ENCODE measurements at places on chromosomes 1 and 21. TPM values are rescaled to one million over a fixed set of nuclear protein-coding genes. Genes with fewer than 3 reads are reported as not detected.

DNA sequence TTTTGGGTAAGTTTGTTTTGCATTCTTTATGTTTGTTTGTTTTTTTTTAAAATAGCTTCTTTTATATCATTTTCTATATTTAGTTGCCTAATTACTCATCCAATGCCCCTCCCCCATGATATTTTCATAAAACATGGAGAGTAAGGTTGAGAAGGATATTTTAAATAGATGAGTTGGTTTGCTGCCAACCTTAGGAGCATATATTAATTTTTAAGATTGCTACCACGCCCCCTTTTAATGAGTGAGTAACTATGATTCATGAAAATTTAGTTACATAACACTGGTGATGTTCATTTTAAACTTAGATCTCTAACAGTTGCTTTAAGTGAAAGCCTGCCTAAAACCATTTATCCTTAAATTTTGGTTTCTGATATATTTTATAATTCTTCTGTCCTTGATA lies 18.7 kb downstream of the TMEM50A start:
- no peak for DNase-seq

GRCh38 chr1:201149400-201149799 lies 4.9 kb downstream of the TMEM9 start:
- DNase-seq: no peak

- no peak for DNase-seq
These were observed 18.1 kb downstream of the MX2 start for GRCh38 chr21:41379901-41380300.

DNA sequence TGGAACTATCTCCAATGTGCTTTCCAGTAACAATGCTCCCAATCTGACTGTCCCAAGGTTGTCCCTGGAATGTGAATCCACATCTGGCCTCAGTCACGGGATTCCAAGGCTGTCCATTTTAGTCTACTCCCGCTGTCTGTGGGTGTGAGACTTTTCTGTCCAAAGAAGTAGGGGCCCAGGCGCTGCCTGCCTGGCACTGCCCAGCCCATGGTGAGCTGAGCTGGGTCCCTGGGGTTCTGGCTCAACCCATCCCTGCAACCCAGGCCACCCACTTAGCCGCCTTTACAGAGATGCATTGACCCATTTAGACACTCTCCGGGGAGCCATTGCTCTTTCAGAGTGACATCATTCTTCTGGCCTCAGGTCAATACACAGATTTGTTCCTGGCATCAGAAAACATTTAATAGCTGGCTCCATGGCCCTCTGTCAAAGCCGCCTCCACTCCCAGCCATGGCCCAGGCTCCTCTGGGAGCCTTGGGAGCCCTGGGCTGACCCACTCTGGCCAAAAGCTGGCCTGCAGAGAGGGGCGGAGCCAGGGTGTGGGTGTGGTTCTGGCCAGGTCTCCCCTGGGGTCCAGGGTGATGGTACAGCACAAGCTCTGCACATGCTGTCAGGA lies 47.2 kb upstream of the PAX7 start:
- no peak for DNase-seq

GRCh38 chr1:93820554-93821422 lies 58.2 kb downstream of the DNTTIP2 start:
- DNase-seq: no peak

DNA sequence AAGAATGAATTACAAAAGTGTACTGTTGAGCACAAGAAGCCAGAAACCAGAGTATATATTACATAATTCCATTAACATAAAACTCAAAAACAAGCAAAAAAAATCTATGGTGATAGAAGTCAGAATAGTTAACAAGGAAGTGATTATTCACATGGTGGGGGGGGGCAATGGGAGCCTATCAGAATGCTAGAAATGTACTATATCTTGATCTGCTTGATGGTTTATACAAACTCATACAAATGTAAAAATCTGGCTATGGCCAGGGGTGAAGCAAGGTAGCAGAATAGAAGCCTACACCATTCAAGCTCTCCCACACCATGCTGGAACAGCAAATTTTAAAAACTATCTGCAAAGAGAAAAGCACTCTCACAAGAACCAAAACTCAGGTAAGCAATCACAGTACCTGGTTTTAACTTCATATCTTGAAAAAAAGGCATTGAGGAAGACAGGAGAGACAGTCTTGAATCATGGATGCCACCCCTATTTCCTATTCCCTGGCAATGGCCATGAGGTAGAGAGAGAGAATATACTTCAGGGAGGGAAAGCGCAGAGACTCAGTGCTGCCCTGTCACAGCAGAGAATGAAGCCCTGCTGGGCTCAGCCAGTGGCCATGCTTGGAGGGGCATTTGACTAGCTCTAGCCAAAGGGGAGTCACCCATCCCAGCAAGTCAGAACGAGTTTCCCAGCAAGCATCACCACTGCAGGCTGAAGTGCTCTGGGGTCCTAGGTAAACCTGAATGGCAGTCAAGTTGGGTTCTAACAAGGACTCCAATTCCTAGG lies 73.8 kb downstream of the CDC42BPA start:
- no peak for DNase-seq

GRCh38 chr1:50966991-50967390 lies 3.1 kb upstream of the CDKN2C start:
- DNase-seq: no peak

DNA sequence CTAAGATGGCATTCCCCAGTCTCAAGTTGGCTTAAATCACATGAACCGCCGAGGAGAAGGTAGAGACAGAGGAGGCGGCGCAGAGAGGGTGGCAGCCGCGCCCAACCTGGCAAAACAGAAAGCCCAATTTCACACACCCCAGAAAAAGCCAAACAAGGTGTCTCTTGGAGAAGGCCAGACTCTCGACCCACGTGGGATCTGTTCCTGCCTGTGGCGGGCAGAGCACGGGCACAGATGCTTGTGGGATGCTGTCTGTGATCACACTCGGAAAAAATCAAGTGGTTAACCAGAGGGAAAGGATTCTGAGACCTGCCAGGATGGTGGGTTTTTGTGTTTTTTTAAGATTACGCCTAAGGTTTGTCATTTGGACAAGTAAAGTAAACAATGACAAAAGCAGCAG lies 80.7 kb downstream of the MRPL37 start:
- no peak for DNase-seq

- no peak for DNase-seq
These were observed 15.7 kb downstream of the IFNAR2 start for GRCh38 chr21:33245289-33245918.

The FCRLA gene
- 0.65 TPM for polyA plus RNA-seq

DNA sequence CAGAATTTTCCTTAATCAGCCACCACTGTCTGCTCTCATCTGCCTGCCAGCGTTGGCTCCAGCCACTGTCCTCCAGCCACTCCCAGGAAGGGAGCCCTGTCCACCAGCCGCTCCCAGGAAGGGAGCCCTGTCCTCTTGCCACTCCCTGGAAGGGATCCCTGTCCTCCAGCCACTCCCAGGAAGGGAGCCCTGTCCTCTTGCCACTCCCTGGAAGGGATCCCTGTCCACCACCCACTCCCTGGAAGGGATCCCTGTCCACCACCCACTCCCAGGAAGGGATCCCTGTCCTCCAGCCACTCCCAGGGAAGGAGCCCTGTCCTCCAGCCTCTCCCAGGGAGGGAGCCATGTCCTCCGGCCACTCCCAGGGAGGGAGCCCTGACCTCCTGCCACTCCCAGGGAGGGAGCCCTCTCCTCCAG lies 726.5 kb downstream of the PTPRU start:
- DNase-seq: no peak

GRCh38 chr1:233294913-233295236 lies 650 bp downstream of the PCNX2 start:
- DNase-seq: peak; percentile 21

DNA sequence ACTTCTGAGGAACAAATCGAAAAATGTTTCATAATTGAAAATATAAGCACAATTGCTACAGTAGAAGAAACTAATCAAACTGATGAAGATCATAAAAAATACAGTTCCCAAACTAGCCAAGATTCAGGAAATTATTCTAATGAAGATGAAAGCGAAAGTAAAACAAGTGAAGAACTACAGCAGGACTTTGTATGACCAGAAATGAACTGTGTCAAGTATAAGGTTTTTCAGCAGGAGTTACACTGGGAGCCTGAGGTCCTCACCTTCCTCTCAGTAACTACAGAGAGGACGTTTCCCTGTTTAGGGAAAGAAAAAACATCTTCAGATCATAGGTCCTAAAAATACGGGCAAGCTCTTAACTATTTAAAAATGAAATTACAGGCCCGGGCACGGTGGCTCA lies 30.6 kb downstream of the IFNAR1 start:
- no peak for DNase-seq

The MYBPH gene
- polyA plus RNA-seq: 0.08 TPM

GRCh38 chr1:168897249-168897648 lies 168.2 kb upstream of the DPT start:
- DNase-seq: no peak

The ESRRG gene
- 46.4 TPM for polyA plus RNA-seq

- no peak for DNase-seq
These were observed 26.1 kb upstream of the SMIM12 start for GRCh38 chr1:34885405-34886247.

GRCh38 chr1:36737767-36738166 lies 255.1 kb upstream of the CSF3R start:
- no peak for DNase-seq

The RASAL2 gene
- 21.8 TPM for polyA plus RNA-seq

DNA sequence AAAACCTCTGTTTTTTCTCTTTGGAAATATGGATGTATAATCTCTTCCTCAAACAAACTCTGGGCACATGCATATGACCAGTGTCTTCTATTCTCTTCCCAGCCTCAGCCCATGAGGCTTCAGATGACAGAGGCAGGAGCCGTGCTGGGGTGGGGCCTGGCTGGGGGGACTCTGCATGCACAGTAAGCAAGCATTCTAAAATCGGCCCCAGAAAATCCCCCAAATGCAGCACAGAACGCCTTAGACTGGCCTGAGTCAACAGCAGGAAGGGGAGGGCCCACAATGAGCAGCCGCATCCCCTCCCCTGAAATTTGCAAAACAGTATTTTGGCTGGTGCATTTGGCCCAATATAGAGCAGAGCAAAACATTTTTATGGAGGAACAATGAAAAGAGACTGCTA lies 47.8 kb downstream of the ITPKB start:
- no peak for DNase-seq

GRCh38 chr1:2121101-2121691 lies 71.0 kb downstream of the PRKCZ start:
- no peak for DNase-seq

The RNU1-3 gene
- not detected for polyA plus RNA-seq

DNA sequence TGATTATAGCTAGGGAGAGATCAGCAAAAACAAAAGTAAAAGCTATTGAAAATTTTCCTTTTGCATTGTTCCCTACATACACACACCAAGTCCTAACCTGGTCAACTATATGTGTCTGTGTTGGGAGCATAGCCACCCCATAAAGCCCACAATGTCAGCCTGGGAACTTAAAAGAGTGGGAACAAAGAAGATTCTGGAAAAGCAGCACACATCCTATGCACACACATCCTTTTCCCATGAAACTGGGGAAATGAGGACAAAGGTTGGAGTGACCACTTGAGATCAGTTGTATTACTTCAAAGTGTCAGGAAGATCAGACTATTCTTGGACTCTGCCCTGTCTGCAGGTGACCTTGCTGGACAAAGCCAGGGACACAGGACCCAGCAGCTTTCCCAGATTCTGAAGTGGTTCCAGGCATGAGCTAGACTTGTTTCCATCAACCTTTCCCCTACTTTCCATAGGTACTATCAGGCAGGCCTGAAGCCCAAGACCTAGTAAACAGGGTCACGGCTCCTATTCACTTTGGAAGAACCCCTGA lies 15.9 kb downstream of the TXNIP start:
- DNase-seq: no peak

All from right renal cortex interstitium (tissue), 3 donors.